ENCODE measurements at places on chromosomes 16 and 17.

DNA sequence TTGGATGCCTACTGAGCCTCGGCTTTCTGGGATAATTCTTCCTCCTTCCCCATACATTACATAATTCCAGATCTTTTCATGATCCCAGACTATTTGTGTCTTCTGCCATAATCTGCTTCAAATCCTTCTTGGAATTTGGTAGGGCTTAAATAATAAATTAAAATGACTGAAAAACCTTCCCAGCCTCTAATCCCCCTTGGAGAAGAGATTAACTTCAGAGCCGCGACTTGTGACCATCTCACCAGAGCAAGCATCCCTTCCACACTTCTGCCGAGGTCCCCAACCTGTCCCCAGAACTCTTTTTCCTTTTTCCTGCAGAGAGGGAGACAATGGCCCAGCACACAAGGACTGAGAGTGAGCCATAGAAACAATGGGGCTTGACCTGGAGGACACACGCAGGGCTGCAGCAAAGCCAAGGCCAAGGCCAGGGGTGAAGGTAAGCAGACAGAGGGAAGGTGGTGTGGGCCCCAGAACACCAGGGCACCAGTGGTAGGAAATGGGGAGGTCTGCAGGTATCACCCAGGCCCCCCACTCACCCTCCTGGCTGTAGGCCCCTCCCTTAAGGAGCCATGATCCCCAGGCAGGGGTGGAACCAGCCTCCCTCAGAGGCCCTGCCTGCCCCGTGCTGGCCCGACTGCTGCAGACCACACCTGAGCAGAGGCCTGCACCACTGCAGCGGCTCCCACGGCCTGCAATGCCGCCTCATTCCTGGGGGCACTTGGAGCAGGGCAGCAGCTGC is 9.6 kb upstream of the BCAR1 start:
- no peak for DNase-seq

DNA sequence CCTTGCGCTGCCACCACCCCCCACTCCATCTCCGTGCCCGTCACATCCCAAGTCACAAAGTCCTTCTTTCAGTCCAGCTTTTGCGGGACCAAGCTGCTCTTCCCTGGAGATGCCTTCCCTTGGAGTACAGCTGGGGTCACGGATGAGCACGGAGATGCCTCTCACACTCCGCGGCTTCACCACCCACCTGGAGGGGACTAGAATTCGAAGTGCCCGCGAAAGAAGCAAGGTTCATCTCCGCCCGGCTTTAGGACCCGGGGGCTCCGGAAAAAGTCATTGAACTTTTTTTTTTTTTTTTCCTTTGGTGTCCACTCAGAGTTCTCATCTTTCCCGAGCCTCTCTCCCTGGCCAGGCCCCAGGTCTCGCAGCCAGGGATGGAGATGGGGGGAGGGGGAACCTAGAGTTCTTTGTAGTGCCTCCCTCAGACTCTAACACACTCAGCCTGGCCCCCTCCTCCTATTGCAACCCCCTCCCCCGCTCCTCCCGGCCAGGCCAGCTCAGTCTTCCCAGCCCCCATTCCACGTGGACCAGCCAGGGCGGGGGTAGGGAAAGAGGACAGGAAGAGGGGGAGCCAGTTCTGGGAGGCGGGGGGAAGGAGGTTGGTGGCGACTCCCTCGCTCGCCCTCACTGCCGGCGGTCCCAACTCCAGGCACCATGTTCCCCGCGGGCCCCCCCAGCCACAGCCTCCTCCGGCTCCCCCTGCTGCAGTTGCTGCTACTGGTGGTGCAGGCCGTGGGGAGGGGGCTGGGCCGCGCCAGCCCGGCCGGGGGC is at the start of gene FKBP10:
TSS of gene FKBP10 (plus strand) at position 624 of the 771 bp plus-strand sequence. CDS start at position 655, 31 bp downstream.
- no peak for DNase-seq

DNA sequence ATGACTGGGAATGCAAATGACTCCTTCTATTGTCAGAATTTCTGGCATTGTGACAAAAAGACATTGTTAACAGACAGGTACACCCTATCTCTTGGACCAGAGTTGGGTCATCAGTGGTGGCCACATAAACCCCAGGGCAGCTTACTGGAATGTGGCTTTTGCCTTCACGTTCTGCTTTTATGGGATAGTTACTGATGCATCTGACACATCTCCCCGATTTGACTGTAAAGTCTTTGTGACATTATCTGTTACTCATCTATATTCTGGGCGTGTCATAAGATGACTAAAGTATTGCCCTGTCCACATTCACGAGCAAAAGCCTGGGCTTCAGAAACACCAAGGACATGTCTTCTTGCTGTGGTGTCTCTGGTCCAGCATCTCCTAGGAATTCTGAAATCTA is 18.7 kb upstream of the AQP8 start:
- DNase-seq, result no peak

DNA sequence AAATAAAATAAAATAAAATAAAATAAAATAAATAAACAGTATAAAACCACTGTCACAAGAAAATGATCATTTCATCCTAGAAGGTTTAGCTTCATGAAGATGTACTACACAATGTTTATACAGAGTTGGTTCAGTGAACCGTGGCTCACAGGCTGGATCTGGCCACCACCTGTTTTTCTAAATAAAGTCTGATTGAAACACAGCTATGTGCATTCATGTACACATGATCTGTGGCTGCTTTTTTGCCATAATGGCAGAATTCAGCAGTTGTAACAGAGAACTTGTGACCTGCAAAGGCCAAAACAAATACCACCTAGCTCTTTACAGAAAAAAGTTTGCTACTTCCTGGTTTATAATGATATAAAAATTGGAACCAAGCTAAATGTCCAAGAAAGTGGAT is 12.6 kb upstream of the RPRML start:
- no peak for DNase-seq

- no peak for DNase-seq
Measured at GRCh38 chr17:55423535-55423934, 1.9 kb upstream of the MMD start.

GRCh38 chr17:11318207-11318606 is 77.2 kb downstream of the SHISA6 start:
- no peak for DNase-seq

DNA sequence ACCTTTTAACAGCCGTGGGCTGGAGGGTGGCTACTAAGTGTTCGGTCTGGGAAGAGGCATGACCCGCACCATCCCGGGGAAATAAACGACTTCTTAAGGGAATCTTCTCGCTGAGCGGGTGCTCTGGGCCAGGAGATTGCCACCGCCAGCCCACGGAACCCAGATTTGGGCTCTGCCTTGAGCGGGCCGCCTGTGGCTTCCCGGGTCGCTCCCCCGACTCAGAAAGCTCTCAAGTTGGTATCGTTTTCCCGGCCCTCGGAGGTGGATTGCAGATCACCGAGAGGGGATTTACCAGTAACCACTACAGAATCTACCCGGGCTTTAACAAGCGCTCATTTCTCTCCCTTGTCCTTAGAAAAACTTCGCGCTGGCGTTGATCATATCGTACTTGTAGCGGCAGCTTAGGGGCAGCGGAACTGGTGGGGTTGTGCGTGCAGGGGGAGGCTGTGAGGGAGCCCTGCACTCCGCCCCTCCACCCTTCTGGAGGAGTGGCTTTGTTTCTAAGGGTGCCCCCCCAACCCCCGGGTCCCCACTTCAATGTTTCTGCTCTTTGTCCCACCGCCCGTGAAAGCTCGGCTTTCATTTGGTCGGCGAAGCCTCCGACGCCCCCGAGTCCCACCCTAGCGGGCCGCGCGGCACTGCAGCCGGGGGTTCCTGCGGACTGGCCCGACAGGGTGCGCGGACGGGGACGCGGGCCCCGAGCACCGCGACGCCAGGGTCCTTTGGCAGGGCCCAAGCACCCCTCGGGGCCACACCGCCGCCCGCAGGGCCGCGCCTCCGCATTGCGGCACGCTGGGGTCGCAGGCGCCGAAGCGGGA is 3.6 kb upstream of the CBX4 start:
- no peak for DNase-seq

GRCh38 chr17:41972571-41973407 is 6.2 kb downstream of the CNP start:
- DNase-seq, result no peak

GRCh38 chr17:46866325-46866724 is 14.9 kb downstream of the WNT9B start:
- DNase-seq, result no peak
